Mesenchymal stem cell (in vitro differentiated cells and primary cell): ENCODE measurements at places on chromosomes 5 and 9.

DNA sequence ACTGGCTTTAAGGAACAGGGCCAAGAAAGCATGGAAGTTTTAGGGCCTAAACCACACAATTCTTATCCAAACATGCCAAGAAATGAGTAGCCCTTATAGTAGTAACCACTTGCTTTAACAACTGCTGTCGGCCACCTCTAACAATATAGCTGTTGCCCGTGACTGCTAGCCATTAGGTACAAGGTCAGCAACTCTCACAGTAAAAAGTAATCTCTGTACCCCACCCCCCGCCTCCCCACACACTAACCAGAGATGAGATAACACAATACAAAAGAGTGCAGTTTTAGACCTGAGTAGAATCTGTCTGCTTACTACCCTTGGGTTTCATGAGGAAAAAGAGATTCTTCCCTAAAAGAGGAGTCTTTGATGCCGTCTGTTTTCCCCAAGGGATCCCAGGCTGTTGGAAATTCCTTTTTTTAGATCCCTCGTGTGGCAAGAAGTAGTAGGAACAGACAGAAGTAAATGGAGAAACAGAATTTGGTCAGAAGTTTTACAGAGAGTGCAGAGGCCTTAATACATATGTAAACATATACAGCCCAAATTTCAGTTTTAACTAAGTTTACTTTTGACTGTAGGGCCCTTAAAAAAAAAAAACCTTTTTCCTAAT, 94.3 kb downstream of the WDR41 start:
- no peak for DNase-seq

DNA sequence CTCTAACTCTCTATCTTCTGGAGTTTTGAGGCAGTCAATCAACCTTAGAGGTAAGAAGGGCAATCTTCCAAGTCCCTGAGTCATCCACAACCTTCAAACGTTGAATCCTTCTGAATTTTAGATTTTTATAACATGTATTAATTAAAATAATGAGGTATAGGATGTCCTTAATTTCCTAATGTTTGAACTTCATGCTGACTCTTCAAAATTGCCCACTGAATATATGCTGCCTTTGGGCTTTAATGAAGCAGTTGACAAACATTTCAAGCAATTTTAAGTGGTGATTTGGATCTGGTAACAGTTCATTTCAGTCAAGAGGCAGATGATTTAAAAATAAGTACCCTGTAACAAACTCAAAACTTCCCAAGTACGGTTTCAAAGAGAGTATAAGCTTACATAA, 26.0 kb downstream of the ERP44 start:
- DNase-seq: no peak

DNA sequence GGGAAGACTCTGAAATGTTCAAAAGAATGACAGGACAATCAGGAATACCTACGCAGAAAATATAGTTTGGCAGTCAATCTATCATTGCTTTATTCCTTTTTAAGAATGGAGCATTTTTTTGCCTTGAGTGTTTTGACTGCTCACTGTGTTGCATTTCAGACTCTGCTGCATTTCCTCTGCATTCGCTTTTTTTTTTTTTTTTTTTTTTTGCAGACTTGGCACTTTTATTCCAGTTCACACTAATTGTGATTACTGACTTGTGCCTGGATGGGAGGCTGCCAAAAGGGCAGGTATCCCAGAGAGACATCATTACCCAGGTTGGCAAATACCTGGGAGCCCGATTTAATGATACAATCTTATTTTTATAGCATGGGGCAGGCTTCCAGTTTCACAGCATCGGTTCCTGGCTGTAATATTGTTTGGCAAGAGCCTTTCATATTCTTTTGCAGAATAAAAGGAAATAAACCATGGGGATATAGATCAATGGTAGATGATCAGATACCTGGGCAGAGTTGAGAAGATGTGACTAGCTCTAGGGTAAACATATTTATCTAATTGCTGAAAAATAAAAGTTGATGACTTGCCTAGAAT, 1132.6 kb downstream of the MAT2B start:
- DNase-seq: no peak

DNA sequence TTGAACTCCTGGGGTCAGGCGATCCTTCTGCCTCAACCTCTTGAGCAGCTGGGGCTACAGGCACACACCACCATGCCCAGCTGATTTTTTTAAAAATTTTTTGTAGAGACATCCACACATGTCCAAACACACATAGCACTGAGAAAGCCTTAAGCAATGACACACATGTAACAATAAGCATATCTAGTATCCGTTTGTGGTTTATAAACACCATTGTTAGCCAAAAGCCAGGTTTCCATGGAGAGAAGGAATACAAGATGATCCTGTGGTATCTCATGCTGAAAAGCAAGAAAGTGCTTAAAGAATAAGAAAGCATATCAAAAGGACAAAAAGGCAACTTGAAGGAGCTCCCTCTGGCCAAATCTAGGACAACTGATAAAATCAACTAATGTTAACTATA, 29.7 kb upstream of the SLC1A3 start:
- no peak for DNase-seq

DNA sequence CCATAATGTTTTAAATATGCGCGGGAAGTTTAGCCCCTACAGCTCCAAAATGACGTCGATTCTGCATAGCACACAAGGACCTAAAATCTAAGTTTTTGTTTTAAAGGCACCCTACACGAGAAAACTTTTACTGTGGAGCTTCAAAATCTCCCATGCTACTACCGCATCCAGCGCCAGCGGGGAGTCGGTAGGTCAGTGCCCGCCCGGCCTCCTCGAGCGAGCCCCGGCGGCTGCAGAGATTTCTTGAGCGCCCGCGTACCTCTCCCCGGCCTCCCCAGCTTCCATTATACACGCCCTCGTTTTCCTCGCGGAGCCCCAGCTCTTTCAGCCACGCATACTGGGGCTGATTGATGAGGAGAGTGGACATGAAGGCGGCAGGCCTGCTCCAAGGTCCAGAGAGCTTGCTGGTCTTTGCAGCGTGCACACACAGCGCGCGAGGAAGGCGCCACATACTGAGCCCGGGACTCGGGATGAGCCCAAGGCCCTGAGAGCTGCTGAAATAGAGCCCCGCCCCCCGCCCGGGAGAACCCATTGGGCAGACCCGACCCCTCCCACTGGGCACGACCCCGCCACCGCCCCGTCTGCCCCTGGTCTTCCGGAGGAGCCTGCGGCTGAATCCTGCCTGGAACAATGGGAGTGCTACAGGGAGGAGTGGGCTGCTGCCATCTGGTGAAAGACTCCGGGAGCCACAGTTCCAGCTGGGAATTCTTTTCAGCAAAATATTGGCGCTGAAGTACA, at the start of gene ALDH7A1:
ALDH7A1 (minus strand) TSS at position 472 of the 738 bp plus-strand sequence; CDS start at position 451, 21 bp downstream.
- DNase-seq: peak; percentile 94

DNA sequence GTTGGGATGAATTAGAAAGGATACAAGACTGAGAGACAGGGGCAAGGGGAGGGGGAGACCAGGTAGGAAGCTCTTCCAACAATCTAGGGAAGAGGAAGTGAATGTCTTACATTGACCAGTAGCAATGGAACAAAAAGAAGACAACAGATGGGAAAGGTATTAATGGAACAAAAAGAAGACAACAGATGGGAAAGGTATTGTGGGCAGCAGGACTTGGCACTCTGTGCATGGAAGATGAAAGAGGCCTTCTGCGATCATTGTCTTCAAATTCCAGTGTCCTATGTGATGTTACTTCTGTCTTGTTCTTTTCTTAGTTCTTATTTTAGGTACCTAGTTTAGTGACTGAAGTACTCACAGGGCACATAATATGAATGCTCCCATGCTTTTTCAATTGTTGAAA, 161.8 kb downstream of the PALM2AKAP2 start:
- DNase-seq: no peak

DNA sequence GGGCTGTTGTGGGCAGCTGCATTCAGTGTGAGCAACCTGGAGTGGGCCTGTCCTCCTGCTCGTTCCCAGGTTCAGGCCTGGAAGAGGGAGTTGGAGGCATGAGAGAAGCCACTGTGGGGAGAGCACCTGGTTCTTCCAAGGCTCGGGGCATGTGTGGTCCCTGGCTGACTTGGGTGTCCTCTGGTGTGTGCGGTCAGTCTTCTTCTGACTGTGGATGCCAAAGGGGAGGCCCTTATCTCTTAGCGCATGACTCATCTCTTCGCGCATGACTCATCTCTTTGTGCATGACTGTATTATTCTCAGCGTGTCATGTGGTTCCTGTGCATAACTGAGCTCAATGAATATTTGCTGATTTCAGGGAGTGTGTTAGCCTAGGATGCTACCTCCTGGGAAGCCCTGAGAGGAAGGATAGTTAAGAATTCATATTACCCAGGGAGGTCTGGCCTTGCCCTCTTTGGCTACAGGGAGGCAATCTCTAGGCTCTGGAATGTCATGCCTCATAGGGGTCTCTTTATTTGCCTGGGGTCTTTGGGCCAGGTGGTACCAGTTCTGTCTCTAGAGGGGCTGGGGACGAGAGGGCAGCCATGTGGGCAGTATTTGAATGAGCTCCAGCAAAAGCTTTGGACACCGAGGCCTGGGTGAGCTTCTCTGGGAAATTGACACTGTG, 188.7 kb downstream of the HSPA4 start:
- peak; percentile 97 for DNase-seq

GRCh38 chr9:128124873-128125579, 2.5 kb downstream of the PTGES2 start:
- peak; percentile 56 for DNase-seq

DNA sequence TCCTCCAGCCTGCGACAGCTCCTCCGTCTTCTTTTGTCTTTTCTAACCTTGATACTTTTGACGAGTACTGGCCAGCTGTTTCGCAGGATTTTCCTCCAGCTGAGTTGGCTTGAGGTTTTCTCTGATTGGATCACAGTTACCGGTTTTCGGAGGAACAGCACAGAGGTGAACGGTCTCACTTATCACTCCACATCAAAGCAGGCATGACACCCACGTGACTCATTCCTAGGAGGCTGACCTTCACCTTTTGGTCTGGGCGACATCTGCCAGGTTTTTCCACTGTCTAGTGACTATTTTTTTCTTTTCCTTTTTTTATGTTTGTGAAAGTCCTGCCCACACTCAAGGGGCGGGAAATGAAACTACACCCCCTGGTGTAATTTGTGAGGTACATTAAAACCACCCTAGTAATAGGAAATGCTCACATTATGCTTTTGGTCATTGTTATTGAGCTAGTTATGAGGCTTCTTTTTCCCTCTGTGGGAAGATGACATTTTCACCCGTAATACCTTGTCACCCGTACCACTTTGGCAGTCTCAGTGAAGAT, 319.2 kb downstream of the GADD45G start:
- peak; percentile 34 for DNase-seq

GRCh38 chr5:114305402-114306207, 56.3 kb upstream of the KCNN2 start:
- peak; percentile 62 for DNase-seq

GRCh38 chr5:128228521-128228920, 145.0 kb downstream of the SLC12A2 start:
- peak; percentile 16 for DNase-seq

DNA sequence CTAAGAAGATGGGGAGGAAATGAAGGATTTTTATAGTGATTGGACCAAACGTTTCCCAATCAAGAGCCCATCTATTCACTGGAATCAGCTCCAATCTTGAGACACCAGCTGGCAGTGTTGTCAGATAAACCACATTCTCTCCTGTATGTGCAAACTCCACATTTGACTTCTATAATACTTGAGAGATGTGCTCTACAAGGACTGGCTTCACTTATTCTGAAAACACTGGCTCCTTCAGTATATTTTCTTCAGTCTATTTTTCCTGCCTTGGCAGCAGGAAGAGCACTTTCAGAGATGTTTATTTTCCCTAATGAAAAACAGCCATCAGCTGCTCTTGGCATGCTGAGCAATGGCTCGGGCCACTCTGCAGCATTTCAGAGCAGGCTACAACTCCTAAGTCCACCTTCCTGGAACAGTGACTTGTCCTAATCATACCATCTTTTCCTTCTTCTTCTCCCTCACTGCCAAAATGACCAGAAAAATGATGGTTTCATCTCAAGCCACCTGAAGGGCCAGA, 96.9 kb upstream of the FSTL4 start:
- DNase-seq: no peak

DNA sequence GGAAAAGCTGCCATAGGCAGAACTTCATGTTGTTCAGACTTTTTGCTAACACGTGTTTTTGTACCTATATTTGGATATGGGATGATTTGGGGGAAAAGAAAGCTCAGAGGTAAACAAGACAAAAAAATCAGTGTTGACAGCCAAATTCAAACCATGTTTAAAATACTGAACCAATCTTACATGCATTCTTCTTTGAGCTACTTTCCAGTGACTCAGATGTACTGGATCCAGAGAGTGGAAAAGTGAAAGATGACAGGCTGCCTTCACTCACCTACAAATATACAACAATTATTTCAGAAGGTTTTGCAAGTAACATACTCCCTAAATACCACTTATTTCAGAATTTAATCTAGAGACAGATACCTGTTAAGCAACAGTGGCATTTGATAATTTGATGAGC, 165.7 kb downstream of the MPDZ start:
- no peak for DNase-seq

GRCh38 chr5:88193896-88194295, 74.7 kb downstream of the TMEM161B start:
- no peak for DNase-seq

- no peak for DNase-seq
Measured at GRCh38 chr5:115558388-115558956, 13.9 kb upstream of the FEM1C start.

GRCh38 chr5:23930985-23931384, 423.6 kb downstream of the PRDM9 start:
- no peak for DNase-seq

- no peak for DNase-seq
Measured at GRCh38 chr9:134930398-134930797, 12.7 kb upstream of the FCN1 start.

- DNase-seq: no peak
Measured at GRCh38 chr9:117365438-117365837, 49.4 kb downstream of the ASTN2 start.

DNA sequence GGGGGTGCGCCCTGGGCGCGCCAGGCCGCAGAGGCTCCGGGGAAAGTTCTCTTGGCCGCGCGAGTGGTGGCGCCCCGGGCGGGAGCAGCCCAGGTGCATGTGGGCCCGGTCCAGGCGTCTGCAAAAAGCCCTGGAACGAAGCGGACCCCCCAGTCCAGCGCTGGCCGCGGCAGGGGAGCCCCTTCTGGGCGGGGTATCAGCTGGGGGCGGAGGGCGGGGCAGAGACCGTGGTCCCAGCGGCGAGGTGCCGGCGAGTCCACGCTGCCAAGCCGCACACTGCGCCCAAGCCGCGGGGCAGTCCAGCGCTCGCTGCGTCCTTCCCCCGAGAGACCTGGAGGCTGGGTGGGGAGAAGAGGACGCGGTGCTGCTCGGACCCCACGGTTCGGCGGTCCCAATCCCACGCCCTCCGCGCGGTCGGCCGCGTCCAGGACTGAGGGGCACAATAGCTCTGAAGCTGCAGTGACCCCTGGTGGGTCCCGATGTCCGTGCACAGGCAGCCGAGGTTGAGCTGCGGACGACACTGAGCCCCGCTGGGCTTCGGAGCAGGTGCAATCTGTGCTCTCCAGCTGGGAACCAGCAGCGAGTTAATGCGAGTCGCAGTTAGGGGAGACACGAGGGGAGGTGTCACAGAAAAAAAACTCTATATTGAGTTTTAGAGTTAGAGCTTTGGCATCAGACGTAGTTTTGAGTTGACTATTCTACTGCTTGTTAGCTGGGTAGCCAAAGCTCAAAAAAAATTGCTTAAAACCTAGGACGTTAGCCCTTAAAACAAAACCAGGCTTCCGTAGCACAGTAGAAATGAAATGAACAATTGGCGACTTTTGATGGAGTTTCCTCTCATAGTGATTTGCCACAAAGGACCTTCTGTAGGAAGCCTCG, 1.1 kb upstream of the EPB41L4A start:
- peak; percentile 69 for DNase-seq

GRCh38 chr9:135666534-135667462, 3.7 kb downstream of the LCN9 start:
- DNase-seq: no peak

- DNase-seq: no peak
Measured at GRCh38 chr9:69472101-69472620, 147.1 kb downstream of the ENTREP1 start.
